CD4-positive, alpha-beta memory T cell (primary cell): ENCODE measurements at places on chromosomes 13 and 19.

- no peak overlapping the region for H3K27ac ChIP-seq
- H3K36me3 ChIP-seq = peaks cover 49% of the 10 kb centered on the region
- DNase-seq = no peak
- H3K27me3 ChIP-seq = no peaks in the 10 kb centered on the region
- H3K4me3 ChIP-seq = no peak overlapping the region
- H3K4me1 ChIP-seq = no peaks in the 10 kb centered on the region
Measured at GRCh38 chr19:17772172-17772571, 20.9 kb downstream of the FCHO1 start.

DNA sequence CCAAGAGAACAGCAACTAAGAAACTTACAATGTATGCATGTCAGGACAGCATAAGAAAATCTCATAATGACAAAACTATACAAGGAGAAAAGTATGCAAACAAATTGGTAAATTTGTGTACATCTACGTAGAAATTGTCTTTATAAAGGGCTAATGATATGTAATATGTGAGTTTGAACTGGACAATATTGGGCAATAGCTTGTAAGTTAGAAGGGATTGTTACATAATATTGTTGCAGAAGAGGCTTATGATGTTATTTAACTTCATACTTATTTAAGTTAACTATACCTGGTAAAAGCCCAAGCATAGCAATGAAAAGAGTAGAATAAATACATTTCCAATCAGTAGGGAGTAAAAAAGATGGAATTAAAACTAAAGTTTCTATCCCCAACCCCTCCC is 134.0 kb downstream of the MAB21L1 start:
- DNase-seq = no peak
- no peaks in the 10 kb centered on the region for H3K4me1 ChIP-seq

GRCh38 chr19:3899531-3900294 is 19.2 kb downstream of the ATCAY start:
- H3K36me3 ChIP-seq = no peaks in the 10 kb centered on the region
- no peak overlapping the region for H3K4me3 ChIP-seq
- no peaks in the 10 kb centered on the region for H3K4me1 ChIP-seq
- no peaks in the 10 kb centered on the region for H3K27me3 ChIP-seq
- H3K27ac ChIP-seq = no peak overlapping the region

GRCh38 chr13:113936166-113936965 is 37.5 kb downstream of the C13orf46 start:
- no peaks in the 10 kb centered on the region for H3K36me3 ChIP-seq
- H3K4me1 ChIP-seq = peaks cover 3% of the 10 kb centered on the region
- H3K27me3 ChIP-seq = no peaks in the 10 kb centered on the region
- no peak overlapping the region for H3K27ac ChIP-seq
- no peak overlapping the region for H3K4me3 ChIP-seq

DNA sequence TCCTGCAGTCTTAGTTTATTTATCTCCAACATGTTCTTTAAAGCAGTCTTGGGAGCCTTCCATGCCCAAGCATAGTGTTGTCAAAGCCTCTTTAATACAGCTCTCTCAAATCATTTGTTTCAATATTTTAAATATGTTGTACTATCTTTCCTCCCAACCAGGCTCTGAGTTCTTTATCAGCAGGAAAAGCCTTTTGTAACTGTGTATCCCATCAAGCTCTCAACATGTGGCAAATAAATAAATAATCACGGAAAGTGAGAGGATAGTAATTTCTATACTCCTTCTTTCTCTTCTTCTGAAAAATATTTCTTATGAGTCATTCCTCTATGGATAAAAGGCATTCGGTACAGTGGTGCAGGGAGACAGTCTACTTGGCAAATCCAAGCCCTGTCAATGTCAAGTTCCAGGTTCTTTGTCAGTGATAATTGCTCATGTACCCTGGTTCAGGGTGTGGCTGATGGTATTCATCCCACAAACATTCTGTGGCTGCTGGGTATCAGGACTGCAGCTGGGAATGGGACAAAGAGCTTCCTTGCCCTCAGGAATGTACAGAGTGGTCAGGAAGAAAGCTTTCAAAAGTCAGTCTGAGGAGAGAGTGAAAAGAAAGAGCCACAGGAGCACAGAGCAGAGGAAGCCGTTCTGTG is 384.3 kb downstream of the EFNB2 start:
- no peak overlapping the region for H3K27ac ChIP-seq
- no peaks in the 10 kb centered on the region for H3K27me3 ChIP-seq
- H3K36me3 ChIP-seq = no peaks in the 10 kb centered on the region
- no peaks in the 10 kb centered on the region for H3K4me1 ChIP-seq
- DNase-seq = no peak

- H3K27ac ChIP-seq = no peak overlapping the region
- H3K4me3 ChIP-seq = no peak overlapping the region
- H3K4me1 ChIP-seq = no peaks in the 10 kb centered on the region
- no peaks in the 10 kb centered on the region for H3K36me3 ChIP-seq
- no peaks in the 10 kb centered on the region for H3K27me3 ChIP-seq
- DNase-seq = no peak
Measured at GRCh38 chr13:36108954-36109353, 22.2 kb downstream of the DCLK1 start.

- no peaks in the 10 kb centered on the region for H3K36me3 ChIP-seq
- H3K27me3 ChIP-seq = no peaks in the 10 kb centered on the region
- no peak overlapping the region for H3K4me3 ChIP-seq
- no peaks in the 10 kb centered on the region for H3K4me1 ChIP-seq
- no peak for DNase-seq
- no peak overlapping the region for H3K27ac ChIP-seq
Measured at GRCh38 chr13:44211704-44212346, 161.8 kb upstream of the SERP2 start.

- H3K4me3 ChIP-seq = no peak overlapping the region
- peaks cover 15% of the 10 kb centered on the region for H3K36me3 ChIP-seq
- peaks cover 18% of the 10 kb centered on the region for H3K4me1 ChIP-seq
- no peak for DNase-seq
- peaks cover 17% of the 10 kb centered on the region for H3K27me3 ChIP-seq
Measured at GRCh38 chr19:14056069-14056666, 5.7 kb downstream of the PALM3 start.

- no peak overlapping the region for H3K4me3 ChIP-seq
- no peaks in the 10 kb centered on the region for H3K27me3 ChIP-seq
- no peak overlapping the region for H3K27ac ChIP-seq
- no peak for DNase-seq
Measured at GRCh38 chr13:23469951-23470421, 36.5 kb upstream of the SACS start.

GRCh38 chr13:23861310-23861709 is 27.9 kb downstream of the MIPEP start:
- H3K36me3 ChIP-seq = no peaks in the 10 kb centered on the region
- H3K27ac ChIP-seq = no peak overlapping the region
- H3K27me3 ChIP-seq = no peaks in the 10 kb centered on the region
- no peak for DNase-seq

- no peaks in the 10 kb centered on the region for H3K36me3 ChIP-seq
- H3K27me3 ChIP-seq = no peaks in the 10 kb centered on the region
- H3K27ac ChIP-seq = no peak overlapping the region
Measured at GRCh38 chr13:108925070-108925469, 295.7 kb downstream of the MYO16 start.

DNA sequence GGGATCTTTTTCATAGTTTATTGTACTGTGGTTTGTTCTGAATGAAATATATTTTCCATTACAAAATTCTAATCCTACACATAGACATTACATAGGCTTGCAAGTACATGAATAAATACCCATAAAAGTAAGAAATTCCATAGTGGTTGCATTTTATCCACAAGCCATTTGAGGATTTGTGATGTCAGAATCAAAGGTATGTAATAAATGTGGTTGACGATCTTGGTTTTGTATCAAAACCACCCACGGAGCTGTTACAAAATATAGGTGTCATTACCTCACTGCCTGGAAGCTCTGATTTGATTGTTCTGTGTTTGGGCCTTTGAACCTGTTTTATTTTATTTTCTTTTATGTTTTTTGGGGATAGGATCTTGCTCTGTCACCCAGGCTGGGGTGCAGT is 125.1 kb downstream of the NALCN start:
- H3K36me3 ChIP-seq = no peaks in the 10 kb centered on the region
- H3K27me3 ChIP-seq = no peaks in the 10 kb centered on the region
- H3K27ac ChIP-seq = no peak overlapping the region
- no peak for DNase-seq
- no peak overlapping the region for H3K4me3 ChIP-seq

DNA sequence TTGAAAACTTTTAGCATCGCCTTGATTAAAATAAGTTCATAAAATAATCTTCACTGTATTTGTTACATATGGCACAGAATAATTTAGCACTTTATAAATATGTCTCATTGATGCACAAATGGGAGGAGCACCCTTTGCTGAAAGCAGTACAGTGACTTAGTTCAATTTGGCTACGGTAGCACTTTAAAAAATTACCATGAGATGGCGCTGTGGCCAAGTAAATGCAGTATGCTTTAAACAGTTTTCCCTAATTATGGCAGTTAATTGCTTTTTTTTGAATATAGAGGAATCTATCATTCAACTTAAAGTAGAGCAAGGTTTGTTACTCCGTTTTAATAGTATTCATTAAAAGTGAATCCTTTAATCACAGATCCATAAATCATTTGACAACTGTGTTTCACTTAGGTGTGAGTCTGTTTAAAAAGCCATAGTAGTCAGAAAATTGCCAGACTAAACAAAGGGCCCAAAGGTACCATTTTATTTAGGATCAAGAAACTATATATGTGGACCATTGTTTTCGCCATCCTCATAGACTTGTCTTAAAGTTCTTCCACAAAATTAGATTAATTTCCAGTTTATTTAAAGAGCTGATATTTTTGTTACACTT is 34.7 kb upstream of the ESD start:
- no peak for DNase-seq
- no peak overlapping the region for H3K4me3 ChIP-seq
- H3K4me1 ChIP-seq = no peaks in the 10 kb centered on the region
